ENCODE measurements at places on chromosomes 2 and 18. TPM values are rescaled to one million over a fixed set of nuclear protein-coding genes. Genes with fewer than 3 reads are reported as not detected.

AGAP1 gene
- total RNA-seq: 22.3 TPM

C1D gene
- 54.9 TPM for total RNA-seq

TWSG1 gene
- 16.4 TPM for total RNA-seq

COX5B gene
- 314 TPM for total RNA-seq

NDUFAF7 gene
- 15.6 TPM for total RNA-seq

MAL gene
- total RNA-seq: not detected

FBXO48 gene
- 0.49 TPM for total RNA-seq

ELAC1 gene
- total RNA-seq: 4.5 TPM

GREB1 gene
- 2.7 TPM for total RNA-seq

ANKRD62 gene
- not detected for total RNA-seq

RTP5 gene
- not detected for total RNA-seq

ERFE gene
- total RNA-seq: 7.8 TPM

MTA3 gene
- total RNA-seq: 30.6 TPM

MYO7B gene
- total RNA-seq: 0.23 TPM

ABCB11 gene
- not detected for total RNA-seq

SP9 gene
- 3.7 TPM for total RNA-seq

Measured in A549 treated with RU486 at 1 μM for 4 hours (cell line).